Stimulated activated CD8-positive, alpha-beta memory T cell treated with anti-CD3 and anti-CD28 coated beads, Interleukin-7, amount 100 ng/mL, for 1 hour (primary cell): ENCODE measurements at places on chromosomes 4 and X.

- DNase-seq: no peak
Observed at GRCh38 chr4:123889507-123889906, 492.9 kb downstream of the SPRY1 start.

DNA sequence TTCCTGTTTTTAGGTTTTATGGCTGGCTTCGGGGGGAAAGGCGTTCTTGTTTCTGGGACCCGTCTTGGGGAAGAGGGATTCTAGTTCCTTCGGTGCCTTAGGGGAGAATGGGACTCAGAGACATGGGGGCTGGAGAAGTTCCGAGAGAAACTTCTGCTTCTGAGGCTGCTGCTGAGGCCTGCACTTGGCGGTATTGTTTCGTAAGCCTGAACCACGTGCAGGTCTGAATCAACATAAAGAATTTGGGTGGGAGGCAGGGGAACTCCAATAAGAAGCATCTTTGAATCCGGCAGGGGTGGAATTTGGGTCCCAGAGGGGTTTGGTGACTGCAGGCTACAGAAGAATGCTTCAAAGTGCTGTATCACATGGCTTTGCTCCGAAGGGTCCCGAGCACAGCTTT is 15.1 kb downstream of the XG start:
- no peak for DNase-seq

- no peak for DNase-seq
Observed at GRCh38 chr4:2608291-2608690, 71.8 kb downstream of the FAM193A start.

DNA sequence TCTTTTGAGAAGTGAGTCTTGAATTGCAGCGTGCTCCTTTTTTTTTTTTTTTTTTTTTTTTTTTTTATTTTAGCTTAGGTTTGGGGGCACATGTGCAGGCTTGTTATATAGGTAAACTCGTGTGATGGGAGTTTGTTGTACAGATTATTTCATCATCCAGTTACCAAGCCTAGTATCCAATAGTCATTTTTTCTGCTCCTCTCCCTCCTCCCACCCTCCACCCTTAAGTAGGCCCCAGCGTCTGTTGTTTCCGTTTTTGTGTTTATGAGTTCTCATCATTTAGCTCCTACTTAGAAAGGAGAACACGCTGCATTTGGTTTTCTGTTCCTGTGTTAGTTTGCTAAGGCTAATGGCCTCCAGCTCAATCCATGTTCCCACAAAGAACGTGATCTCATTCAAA is 81.3 kb upstream of the TSPAN5 start:
- DNase-seq: no peak

- no peak for DNase-seq
Observed at GRCh38 chrX:150352581-150352980, 10.5 kb upstream of the MAMLD1 start.

- DNase-seq: no peak
Observed at GRCh38 chrX:16992445-16992844, 46.0 kb downstream of the REPS2 start.

GRCh38 chr4:41561244-41561643 is 23.3 kb downstream of the LIMCH1 start:
- no peak for DNase-seq

DNA sequence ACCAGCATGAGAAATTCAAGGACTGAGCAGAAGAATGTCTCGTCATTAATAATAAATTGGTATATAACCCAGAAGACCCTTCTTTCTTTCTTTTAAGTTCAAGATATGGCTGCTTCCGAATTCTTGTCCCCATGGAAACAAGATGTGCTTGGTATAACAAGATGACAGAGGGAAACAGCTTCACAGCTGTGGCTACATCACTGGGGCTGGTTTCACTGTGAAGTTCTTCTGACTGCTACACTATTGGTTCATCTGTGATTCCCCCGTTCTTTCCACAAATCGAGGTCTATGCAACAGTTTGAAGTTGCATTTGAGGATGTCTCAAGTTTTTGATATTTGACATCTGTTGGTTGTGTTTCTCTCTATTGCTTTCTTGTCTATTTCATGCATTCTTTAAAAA is 12.3 kb upstream of the DTHD1 start:
- DNase-seq: no peak

DNA sequence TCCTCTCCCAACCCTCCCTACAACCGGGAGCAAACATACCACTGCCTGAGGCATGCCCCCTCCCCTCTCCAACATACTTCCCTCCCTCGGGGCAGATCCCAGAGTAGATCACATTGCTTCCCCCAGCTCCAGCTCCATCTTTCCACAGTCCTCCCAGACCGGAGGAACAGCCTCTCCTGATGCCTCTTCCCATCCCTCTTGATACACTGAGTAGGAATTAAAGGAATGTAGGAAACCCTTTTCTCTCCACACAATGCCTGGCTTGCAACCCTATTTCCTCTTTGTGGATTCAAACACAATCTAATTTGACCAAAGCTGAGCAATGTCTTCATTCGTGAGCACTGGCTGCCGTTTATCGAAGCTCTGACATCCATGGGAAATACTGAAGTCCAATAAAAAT is 339.8 kb downstream of the BCOR start:
- no peak for DNase-seq

GRCh38 chr4:156111686-156112085 is 158.0 kb upstream of the CTSO start:
- no peak for DNase-seq

DNA sequence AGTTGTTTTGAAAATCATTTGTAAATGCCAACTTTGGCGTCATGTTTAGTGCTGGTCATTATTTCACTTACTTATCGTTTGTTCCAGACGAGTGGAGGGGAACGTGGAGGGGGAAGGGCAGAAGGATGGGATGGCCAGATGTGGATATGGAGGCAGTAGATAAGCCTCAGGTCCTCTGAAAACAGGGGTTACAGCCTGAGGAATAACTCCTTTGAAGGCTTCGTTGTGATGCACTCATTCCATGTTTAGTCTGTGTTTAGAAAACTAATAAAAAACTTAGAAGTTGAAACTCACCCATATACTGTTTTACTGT is 1.1 kb downstream of the MOB1B start:
- DNase-seq: no peak

GRCh38 chr4:188262464-188262863 is 123.2 kb downstream of the TRIML1 start:
- no peak for DNase-seq

DNA sequence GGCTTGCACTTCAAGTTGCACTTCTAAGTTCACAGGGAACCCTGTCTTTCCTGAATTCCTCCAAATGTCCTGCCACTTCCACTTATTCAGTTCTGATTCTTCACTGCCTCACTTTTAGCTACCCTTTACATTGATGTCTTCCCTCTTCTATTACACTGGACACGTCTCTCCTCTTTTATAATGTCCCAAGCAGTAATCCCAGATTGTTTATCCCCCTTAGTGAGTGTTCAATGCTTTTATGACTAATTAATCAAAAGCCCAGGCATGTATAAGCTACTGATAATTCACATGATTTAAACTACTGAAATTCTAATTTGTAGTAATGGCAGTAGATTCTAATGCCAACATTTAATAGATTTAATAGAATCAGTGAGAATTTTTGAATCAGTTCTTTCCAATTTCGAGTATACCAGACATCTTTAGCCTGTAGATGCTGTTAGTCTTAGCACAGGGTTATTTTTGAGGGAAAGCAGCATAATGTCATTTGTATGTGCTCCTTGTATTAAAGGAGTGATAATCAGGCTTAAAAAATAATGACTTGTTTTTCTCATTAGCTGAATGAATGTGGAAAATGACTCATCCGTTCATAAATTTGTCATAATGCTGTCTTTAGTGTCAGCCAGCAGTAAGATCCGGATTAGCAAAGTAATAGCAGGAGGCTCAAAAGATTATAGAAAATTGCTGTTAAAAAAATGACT is 703.1 kb downstream of the CENPC start:
- DNase-seq: no peak

GRCh38 chr4:62835631-62836030 is 1573.6 kb downstream of the TECRL start:
- no peak for DNase-seq

- no peak for DNase-seq
Observed at GRCh38 chrX:8430444-8430843, 34.2 kb upstream of the VCX3B start.

GRCh38 chr4:110193822-110194761 is 4.3 kb downstream of the ELOVL6 start:
- DNase-seq: peak; percentile 46

DNA sequence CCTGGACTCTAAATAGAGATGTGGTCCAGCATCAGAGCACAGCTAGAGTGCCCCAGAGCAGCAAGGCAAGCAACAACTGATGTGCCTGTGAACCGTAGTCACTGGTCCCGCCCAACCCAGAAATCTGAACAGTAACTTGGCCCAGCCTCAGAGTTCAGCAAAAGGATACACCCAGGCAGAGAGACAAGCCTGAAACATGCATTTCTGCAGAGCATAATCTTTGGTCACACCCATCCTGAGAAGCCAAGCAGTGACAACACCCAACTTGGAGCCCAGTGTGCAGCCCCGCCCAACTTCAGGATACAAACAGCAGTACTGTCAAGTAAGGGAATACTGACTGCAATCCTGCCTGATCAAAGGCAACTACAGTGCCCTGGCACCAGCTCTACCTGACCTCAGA is 78.9 kb downstream of the CCDC160 start:
- no peak for DNase-seq

DNA sequence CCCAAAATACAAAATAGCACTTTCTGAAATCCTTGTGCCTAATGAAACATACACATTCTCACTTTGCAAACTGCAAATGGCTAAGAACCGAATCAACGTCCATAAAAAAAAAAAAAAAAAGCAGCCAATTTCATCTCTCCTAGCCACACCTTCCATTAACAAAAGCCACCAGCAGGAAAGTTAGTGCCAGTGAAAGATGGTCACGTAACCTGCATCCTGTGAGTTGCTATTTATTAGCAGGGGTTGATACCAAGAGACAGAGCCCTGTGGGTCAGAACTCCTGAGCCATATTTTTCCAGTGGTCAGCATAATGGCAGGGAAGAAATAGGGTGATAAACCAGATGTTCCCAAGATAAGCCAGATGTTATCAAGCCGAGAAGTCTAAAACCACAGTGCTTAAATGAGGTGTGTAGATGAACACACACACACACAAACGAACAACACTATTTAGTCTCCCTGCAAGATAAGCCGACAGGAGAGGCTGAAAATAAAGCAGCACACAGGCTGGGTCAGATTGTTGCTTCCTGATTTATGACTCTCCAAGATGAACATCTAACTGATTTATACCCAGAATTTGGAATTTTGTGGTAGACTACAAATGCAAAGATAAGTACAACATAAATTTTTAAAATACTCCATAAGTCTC is 11.5 kb downstream of the PPARGC1A start:
- no peak for DNase-seq

DNA sequence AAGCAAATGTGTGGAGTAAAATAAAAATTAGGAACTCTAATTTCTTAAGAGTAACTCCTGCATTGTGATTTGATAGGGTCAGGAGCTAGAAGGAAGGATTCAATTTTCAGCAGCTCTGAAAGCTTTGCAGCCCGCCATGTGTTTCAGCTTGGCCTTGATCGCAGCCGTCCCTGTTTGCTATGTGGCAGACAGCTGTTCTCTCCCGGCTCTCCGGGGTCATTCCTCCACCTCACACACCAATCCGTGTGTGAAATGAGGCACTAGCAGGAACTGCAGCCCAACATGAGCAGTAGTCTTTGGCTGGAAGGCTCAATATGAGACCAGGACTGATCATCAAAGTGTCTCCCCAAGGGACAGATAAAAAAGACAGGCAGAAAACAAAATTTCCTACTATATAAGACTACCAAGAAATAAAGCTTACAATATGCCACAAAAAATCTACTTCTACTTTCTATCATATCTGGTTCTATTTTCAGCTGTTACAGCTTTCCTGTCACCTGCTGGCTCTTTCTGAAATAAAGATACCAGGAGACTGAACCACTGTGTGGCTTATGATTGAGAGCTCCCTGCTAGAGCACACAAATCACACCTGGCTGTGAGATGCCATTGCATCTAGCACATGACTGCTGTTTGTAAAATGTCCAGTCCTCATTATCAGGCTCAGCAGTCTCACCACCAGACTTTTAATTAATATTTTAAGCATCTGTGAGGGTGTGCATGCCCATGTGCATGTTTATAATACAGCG is 44.1 kb upstream of the SEC24B start:
- DNase-seq: no peak

DNA sequence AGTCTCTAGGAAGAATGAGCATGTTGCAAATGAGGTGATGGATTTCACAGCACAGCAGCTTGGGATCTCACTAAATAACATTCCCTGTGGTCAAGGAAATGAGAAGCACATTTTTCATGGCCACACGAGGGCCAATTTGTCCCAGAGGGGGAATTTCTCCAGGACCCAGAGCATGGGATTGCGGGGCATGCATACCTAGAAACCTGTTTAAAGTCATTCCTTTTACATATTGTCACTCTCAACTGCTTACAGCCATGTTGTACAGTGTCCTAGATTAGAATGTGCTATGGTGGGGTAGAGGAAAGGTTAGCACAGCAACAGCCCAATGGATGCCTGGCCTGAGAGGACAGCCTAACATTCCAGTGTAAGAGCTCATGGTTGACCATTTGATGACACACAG is 37.4 kb upstream of the NLGN4X start:
- DNase-seq: no peak

DNA sequence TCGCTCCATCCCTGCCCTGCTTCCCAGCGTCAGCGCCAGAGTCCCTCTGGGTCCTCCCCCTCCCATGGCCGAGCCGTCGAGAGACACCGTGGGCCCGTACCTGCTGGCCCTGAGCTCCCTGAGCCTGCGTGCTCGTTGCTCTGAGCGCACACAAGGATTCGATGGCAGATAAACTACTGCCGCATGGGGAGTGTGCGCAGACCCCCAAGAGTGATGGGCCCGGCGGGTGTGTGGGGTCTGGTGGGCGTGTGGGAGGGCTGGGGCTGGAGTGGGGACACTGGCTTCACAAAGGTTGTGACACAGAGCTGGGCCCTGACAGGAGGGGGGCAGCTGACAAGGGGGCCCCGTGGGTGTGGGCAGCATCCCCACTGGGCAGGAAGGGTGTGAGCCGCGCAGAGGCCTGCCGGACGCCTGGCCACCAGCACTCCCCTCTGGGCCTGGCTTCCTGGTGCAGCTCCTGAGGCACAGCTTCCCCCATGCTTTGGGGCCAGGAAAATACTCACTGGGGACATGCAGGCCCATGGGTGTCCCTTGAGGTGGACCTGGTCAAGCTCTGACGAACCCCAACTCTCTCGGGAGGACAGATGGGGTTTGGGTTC is 4.8 kb upstream of the RGS12 start:
- no peak for DNase-seq

DNA sequence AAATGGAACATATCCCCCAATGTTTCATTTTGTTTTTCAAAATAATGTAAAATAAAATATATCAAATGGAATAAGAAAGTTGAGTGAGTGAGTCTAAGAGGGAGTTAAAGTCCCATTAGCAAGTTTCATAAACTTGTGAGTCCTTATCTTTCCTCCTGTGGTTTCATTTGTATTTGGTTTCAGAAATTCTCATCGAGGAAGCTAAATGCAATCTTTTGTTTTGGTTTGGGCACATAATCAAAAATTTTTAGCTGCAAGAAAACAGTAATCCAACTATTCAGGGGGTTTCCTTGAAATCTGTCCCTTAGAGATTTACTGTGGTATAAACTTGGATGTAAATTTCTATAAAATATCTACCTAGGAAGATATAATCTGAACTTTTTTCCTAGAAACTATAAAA is 124.2 kb downstream of the CAMK2D start:
- DNase-seq: no peak

GRCh38 chr4:182655340-182655739 is 261.8 kb downstream of the DCTD start:
- DNase-seq: no peak

GRCh38 chr4:151250706-151251105 is 26.3 kb upstream of the PRSS48 start:
- DNase-seq: no peak

- DNase-seq: no peak
Observed at GRCh38 chr4:15754323-15754722, 23.8 kb upstream of the CD38 start.

GRCh38 chr4:6408263-6408662 is 64.2 kb downstream of the PPP2R2C start:
- no peak for DNase-seq
